GM04504 (cell line): ENCODE measurements at places on chromosomes 1 and 21.

DNA sequence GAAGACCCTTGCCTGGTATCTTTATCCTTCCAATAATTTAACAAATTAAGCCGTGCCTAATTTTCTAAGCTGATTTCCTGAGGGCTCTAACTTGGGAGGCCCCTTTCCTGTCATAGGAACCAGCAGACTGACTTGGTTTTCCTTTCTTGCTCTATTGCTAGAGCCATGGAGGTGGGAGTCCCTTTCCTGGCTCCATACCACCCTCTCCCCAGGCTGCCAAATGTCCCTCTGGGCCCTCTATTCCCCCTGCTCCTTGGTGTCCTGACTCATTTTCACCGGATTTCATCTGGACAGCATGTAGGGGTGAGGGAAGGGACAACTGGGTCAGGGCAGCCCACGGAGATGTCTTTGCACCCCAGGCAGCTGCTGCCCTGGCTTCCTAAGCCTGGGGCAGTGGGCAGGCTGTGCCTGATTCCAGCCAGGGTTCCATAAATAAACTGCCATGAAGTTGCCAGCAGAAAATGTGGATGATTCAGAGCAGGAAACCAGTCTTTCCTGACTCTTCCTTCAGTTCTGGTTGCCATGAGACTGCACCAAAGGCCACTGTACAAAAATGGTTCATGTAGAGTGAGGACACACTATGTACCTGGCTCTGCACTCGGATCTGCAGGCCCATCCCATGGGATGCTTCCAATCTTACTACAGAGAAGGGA lies 38.0 kb upstream of the SERBP1 start:
- DNase-seq = no peak

- DNase-seq = no peak
Observed at GRCh38 chr1:207803678-207804077, 51.8 kb downstream of the CD46 start.

DNA sequence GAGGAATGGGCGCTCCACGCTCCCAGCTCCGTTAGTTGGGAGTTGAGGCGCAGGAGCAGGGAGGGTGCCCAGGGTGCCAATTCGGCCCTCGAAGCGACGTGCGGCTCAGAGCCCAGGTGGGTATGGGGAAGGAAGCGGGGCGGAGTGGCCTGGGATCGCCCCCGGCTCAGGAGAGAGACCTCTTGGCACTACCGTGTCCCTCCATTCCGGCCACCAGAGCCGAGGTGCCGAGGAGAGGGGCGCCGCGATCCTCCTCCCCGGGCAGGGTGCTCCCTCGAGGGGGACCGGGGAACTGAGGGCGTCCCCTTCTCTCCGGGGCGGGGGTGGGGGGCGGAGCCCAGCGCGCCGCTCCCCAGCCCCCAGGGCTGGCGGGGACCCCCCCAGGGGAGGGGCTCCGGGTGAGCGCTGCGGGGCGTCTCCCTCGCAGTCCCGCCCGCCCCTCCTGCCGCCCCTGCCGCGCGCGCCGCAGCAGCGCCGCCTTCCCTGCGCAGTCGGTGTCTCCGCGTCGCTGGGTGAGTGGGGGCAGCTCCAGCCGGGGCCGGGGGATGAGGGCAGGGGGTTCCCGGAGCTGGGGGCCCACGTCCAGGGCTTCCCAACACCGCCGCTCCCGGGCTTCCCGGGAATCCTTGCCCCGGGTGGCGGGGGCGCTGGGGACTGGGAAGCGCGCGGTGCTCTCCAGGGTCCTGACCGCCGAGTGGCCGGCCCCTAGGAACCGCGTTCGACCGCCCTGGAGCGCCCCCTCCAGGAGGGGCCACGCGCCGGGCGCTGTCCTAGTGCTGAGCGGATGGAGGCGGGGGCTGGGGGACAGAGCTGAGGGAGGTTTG lies at the start of gene HPCA:
HPCA (plus strand) TSS at position 488 of the 824 bp plus-strand sequence. CDS start 2,408 bp downstream, outside the sequence.
- peak; percentile 28 for DNase-seq

DNA sequence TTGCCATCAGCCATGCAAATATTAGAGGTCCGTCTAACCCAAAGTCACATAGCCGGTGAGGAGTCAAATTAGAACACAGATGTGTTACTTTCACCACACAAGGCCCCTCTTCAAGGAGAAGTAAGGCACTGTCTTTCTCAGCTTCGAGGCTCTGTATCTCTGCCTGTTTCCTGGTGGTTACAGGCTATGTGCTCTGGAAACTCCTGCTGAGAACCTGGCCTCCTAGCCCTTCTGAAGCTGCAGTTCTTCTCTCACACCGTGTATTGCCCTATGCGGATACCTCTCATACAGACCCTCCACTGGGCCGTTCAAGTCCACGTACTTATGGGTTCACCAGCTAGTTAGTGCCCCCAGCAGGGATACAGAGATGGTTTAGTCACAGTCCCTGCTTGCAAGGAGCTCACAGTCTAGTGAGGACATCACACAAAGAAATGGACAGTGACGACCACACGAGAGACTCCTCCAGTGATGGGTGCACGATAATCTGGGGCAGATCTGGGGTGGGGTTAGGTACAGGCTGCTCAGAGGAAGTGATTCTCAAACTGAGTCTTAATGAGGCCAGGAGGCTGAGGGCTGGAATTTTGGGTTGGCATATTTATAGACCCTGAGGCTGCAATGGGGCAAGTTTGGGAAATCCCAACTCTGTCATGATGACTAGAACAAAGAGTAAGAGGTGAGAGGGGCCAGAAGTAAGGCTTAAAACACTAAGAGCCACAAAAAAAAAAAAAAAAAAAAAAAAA lies 22.8 kb upstream of the ELOA start:
- no peak for DNase-seq

DNA sequence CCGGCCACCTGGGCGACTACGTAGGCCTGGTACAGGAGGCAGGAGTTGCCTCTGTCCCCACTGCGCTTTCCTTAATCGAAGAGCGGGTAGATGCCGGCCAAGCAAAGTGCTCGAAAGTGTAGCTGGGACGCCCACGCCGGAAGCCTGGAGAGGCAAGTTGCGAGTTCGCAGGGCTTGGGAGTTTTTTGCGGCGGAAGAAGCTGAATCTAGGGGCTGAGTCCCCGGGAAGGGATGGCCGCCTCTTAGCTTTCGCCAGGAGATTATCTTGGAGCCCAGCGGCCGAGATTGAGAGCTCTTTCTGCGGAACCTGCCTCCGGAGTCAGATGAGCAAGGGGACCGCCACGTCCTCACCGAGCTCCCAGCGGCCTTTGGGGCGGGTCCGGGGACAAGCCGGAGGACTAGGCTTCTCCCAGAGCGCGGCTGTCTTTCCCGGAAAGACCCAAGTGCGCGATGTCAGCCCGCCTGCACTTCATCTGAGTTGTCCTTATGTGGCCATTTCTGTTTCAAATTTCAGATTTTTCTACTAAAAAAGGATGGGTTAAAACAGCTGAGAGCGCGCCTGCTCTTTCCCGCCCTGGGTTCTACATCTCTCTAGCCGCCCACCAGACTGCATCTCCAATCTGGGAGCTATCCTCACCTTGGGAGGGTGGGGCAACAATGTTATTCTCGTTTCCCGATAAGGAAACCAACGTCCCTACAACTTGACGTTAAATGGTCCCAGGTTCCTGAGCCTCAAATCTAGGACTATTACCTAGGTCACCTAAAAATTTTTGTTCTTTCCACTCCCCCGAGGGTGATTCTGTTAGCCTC lies 12.4 kb upstream of the TBX15 start:
- no peak for DNase-seq

DNA sequence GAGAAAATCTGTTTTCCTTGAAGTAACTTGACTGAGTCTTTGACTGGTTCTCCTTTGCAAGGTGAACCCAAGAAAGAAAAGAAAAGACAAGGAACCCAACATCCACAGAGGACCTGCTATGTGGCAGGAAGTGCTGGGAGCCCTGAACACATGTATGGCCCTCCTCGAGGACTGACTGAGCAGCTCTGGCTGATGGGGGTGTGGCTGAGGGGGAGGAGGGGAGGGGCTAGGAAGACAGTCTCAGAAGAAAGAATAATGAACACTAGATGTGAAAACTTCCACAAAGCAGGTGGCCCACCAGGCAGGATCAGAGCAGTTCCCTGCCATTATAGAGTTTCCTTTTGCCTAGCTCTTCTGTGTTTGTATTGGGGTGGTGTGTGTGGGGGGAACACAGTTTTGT lies 26.1 kb downstream of the NENF start:
- no peak for DNase-seq
